ENCODE measurements at places on chromosomes 4 and X.

GRCh38 chrX:37876716-37877115 lies 29.3 kb upstream of the DYNLT3 start:
- no peak for DNase-seq

- no peak for DNase-seq
Measured at GRCh38 chr4:180674619-180675358, 1568.4 kb upstream of the TENM3 start.

GRCh38 chr4:151646322-151646721 lies 114.5 kb downstream of the GATB start:
- DNase-seq = no peak

DNA sequence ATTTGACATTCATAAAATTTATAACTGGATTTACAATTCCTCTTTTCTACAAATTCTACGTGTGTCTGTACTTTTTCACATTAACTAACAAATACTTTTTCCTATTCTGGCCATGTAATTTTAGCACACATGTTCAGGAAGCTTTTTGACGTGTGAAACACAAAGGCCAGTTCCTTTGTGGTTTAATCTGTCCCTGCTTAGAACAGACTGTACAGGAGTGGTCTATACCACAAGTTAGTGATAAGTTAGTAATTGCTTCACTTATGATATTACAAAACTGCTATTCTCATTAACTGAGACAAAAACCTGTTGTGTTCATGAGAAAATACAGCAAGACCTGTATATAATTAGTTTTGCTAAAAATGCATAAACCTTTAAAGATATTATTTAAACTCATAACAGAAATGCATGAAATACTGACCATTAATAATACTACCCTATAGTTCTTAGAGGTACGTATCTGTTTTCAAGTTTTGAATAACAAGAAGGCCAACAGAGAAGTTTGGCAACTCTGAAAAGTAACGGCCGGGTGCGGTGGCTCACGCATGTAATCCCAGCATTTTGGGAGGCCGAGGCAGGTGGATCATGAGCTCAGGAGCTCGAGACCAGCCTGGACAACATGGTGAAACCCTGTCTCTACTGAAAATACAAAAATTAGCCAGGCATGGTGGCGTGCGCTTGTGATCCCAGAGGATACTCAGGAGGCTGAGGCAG lies 13.7 kb upstream of the AREG start:
- no peak for DNase-seq

DNA sequence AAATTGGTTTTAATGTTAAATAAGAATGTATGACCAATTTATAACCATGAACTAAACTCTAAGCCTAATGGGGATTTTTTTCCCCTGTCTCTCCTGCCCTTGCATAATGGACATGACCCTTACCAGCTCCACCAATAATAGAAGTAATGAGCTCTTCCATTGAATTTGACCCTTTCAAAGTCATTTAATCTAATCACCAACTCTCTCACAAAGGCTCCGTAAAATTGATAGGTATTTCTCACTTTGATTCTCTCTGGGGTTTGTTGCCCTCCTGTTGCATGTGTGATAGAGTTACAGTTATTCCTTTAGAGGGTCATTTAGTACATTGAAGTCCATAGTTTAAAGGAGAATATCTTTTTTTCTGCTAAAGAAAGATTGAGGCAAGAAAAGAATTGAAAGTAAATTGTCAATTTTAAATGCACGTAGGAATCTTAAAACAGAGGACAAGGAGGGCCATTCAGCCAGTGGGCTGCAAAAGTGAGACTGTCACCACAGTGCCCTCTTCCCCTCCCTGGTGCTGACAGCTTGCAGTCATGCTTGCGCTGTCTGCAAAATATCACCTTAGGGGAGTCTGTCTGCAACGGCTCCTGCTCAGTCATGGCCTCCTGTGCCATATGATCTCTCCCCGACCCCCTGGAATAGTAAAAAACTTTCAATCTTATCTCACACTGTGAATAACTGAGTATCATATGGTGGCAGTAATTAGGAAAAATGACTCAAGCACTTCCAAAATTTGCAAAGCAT lies 307.5 kb upstream of the GNPDA2 start:
- no peak for DNase-seq

GRCh38 chr4:147723326-147723725 lies 8.6 kb upstream of the ARHGAP10 start:
- no peak for DNase-seq

All from stimulated activated CD8-positive, alpha-beta memory T cell treated with anti-CD3 and anti-CD28 coated beads, Interleukin-4, amount 100 ng/mL, for 1 hour (primary cell).